SIG-M5 (cell line): ENCODE measurements at places on chromosomes 16 and 17.

DNA sequence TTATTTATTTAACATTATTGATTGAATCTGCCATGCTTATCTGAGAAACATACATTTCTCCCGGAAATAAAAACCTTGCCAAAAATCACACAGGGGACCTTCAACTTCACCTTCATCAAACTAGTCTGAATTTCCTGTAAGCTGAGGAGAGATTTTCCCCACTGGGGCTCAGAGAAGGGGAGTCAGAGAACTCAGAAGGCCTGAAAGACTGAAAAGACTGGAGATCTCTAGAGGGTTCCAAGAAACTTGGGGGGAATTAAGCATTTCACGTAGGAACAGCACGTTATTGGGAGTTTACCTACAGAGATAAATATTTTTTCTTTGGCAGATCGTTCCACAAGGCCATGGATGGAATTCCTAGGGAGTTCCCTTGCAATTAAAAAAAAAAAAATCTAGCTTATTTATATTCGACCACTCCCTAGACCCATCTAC, 528 bp upstream of the NOL11 start:
- DNase-seq, result no peak

DNA sequence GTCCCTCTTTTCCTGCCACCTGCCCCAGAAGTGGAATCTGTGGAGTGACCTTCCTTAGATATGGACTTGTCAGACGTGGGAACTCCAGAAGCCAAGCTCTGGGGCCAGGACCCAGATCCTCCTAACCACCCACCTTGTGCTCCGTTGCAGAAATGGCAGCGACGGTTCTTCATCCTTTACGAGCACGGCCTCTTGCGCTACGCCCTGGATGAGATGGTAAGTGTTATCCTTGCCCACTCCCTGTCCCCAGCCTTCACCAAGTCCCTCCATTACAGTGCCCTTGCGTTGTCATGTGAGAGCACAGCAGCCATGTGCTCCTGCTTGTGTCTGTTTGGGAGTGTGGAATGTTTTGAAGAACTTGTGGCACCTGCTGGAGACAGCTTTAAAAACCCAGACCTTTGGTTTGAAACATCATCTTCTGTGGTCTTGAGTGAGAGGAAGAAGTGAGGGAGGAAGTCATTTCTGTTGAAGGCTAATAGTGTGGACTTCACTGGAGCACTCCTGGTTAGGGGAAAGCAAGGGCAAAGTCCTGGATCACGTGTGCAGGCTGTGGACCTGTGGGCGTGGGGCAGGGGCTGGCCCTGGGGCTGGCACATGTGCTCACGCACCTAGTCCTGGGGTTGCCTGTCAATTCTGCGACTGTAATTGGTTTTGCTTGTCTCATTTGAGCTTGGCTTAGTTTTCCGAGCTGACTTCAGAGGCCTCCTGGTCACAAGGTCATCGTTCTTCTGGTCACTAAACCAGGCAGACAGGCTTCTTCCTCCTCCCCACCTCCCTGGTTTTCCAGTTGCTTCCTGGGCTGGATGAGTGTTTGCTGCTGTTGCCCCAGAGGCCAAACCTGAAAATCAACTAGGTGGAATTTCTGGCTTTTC, 35.8 kb downstream of the MPRIP start:
- DNase-seq, result no peak

DNA sequence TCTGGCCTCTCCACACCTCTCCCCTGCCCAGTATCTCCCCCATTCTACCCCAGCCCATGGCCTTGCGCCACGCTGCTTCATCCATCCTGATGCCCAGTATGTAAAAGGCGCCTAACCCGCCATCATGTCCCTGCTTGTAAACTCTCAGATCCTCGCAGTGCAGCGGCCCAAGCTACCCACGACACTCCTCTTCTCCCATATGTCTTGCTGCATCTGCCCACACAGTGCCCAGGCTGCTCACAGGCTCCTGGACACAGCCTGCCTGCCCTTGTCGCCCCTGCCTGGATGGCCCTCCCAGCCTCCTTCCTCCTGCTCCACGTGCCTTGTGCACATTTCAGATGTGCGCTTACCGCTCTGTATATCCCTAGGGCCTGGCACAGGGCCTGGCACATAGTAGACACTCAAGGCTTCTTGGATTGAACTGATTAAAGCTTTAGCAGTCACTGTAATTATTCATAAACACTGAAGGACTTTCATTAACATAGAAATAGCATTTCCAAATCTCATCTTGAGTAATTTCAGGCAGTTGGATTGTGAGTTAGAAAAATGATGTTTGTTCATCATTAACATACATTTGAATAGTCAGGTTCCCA, 129.1 kb downstream of the CLEC16A start:
- DNase-seq, result no peak

DNA sequence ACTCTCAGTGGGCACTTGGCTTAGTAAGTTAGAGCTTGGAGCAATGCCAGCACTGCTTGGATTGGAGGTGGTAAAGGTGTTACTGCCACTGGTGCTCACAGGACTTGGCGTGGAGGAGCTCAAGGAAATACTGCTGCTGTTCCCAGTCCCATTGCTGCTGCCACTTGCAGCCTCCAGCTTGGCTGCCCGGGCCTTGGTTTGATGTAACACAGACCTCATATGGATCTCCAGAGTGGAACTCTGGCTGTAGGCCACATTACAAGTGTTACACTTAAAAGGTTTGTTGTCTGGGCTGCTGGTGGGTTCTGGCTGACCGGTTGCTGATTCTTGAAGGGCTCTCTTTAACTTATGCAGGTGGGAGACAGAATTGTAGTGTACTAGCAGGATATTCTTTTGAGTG, 250.3 kb downstream of the ZFHX3 start:
- no peak for DNase-seq

GRCh38 chr16:74562117-74562516, 44.8 kb downstream of the GLG1 start:
- DNase-seq, result no peak

- DNase-seq, result no peak
These were observed 5.6 kb upstream of the AHSP start for GRCh38 chr16:31522071-31522470.

- DNase-seq, result no peak
These were observed 31.0 kb downstream of the HASPIN start for GRCh38 chr17:3754458-3755334.

GRCh38 chr17:29162909-29163341, 17.3 kb downstream of the MYO18A start:
- no peak for DNase-seq

DNA sequence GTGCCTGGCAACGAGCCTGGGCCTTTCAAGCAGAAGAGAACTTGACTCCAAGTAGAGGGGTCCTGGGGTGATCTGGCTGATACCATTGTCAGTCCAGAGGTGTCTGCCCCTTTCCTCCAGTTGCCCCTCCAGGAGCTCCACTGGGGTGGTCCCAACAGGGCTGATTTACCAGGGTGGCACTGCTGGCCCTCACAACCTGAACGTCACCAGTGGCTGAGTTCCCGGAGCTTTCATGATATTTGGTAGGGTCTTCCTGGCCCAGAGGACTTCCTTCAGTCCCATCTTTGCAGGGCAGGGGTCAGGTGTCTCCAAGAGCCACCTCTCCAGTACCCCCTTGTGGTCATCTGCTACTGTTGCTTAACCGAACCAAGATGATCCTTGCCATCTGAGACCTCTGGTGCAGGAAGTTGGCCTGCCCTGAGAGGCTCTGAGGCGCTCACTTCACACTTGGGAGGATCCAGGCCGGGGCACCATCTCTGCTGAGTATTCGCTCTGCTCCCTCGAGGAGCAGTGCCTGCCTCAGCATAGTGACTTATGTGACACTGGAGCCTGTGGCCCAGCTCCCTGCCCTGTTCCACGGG, 3.5 kb downstream of the LIMD2 start:
- no peak for DNase-seq

- DNase-seq, result no peak
These were observed 2.3 kb upstream of the ACTG1 start for GRCh38 chr17:81514739-81515529.

- DNase-seq, result no peak
These were observed 4.4 kb downstream of the TMC8 start for GRCh38 chr17:78134899-78135385.

- DNase-seq, result no peak
These were observed 23.8 kb upstream of the TMEM101 start for GRCh38 chr17:44038604-44039011.

DNA sequence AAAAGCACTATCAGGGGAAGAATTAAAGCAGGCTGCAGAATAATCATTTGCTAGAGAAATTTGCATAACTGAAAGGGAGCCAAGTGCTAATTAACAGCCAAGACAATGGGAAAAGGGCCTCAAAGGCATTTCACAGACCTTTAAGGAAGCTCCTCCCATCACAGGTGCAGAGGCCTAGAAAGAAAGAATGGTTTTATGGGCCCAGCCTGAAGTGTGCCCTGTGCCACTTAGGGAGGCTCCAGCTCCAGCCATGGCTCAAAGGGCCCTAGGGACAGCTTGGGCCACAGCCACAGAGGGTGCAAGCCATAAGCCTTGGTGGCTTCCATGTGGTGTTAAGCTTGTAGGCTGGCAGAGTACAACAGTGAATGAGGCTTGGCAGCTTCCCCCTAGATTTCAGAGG, 50.1 kb downstream of the RNF112 start:
- DNase-seq, result no peak

- no peak for DNase-seq
These were observed 22.0 kb upstream of the SSTR5 start for GRCh38 chr16:1050516-1050915.

GRCh38 chr17:66038125-66038524, 153.8 kb downstream of the CEP112 start:
- DNase-seq, result no peak

DNA sequence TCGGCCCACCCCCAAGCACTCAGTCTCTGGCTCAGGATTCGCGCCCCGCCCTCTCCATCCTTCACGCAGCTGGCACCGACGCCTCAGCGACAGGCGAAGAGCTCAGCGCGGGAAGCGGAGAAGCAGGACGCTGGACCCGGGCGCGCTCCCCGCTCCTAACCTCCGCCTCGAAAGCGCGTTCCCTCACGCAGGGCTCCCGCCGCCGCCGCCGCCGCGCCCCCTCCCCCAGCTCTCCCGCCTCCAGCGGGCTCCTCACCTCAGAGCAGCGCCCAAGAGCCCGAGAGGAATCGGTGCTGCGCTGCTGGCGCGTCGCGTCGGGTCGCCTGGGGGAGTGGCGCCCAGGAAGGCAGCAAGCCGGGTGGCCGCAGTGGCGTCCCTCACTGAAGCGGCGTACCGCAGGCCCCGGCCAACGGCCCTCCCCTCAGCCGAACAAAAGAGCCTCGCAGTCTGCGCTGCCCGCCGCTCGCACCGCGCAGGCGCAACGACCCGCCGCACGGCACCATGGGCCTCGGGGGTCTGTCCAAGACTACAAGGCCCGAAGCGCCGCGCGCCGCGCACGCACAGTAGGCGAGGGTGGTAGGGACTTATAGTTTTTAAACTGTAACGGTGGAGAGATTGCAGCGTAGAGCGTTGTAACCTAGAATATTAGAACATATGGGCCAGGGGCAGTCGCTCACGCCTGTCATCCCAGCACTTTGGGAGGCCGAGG, at the start of gene CBX1:
TSS of gene CBX1 (minus strand) at position 467 of the 709 bp plus-strand sequence. CDS start 24,474 bp downstream, outside the sequence.
- peak; percentile 63 for DNase-seq

- no peak for DNase-seq
These were observed 3.0 kb downstream of the RHBDF2 start for GRCh38 chr17:76497979-76498875.

GRCh38 chr17:20122254-20122879, 113.2 kb downstream of the SPECC1 start:
- no peak for DNase-seq

- DNase-seq, result no peak
These were observed 132.6 kb downstream of the RAB11FIP4 start for GRCh38 chr17:31523862-31524730.

GRCh38 chr17:10036511-10037061, 131.5 kb upstream of the RCVRN start:
- no peak for DNase-seq

- DNase-seq, result no peak
These were observed 653 bp downstream of the SRRM2 start for GRCh38 chr16:2752850-2753732.

DNA sequence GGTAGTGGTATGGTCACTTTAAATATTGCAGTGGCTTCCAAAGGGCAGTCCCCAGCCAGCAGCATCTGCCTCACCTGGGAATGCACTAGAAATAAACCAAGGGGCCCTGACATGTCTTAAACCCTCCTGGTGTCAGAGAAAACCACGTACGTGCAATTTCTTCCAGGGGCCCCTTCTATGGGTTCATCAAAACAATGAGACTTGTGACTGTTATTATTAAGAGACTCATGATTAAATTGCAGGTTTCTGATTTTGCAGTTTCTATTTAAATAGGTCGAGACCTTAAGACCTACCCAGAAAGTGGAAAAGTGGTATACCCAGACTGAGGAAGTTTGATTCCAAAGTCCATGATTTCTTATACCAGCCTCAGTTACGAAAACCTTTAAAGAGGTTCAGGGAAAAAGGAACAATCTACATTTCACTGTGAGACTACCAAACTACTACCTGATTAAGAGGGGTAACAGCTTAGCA, 746 bp upstream of the POLG2 start:
- no peak for DNase-seq

DNA sequence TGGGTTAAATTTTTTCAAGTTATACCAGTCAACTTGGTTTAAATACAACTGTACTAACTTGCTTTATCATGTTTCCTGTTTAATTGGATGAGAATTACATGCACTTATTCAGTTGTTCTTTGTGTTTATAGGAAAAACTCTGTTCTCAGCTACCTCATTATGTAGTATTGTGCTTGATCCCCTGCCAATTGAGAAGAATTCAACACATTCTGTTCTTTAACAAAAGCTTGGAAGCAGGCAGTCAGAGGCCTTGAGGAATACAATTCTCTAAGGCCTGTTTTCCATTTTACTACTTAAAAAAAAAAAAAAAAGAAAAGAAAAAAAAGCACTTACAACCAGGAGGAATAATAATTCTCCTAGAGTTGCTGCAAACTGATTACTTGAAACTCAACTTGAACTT, 60.6 kb upstream of the CMIP start:
- DNase-seq, result no peak

- no peak for DNase-seq
These were observed 8.8 kb upstream of the KRT31 start for GRCh38 chr17:41406205-41406604.

GRCh38 chr17:60416368-60416925, 5.8 kb upstream of the CHCT1 start:
- DNase-seq, result no peak

DNA sequence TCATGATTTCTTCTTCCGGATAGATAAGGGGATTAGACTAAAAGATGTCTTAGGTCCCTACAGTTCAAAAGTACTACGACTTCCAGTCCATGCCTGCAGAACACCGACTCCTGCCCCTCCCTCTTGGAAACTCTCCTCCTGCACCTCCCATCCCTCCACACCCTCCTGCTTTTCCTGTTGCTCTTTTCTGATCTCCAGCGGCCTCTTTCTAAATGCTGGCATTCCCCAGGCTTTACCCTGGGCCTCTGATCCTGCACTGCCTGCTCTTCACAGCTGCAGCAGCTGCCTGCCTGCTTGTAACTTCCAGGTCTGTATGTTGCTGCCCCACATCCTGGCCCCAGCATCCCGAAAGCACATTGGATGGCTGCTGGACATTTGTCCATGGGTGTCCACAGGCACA, 154.2 kb downstream of the KCNJ12 start:
- no peak for DNase-seq

DNA sequence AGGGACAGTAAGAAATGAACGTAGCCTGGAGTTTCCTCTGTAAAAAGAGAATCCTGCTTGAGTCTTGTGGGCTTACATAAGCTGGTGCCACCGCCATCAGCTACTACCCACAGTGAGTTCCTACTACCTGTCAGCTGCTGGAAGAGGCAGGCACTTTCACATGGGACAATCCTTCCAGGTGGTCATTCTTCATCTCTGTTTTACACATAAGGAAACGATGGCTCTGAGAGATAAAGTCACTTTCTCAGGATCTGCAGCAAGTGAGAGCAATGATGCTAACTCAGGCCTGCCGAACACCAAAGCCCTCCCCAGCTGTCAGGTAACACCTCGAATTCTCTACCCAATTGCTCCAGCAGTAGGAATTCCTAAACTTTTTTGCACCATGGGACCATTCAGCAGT, 26.6 kb downstream of the PIK3R5 start:
- no peak for DNase-seq
